AG09309 (cell line): ENCODE measurements at places on chromosomes 3 and 15.
A peak's percentile ranks its signal among the peaks of the same experiment; 100 is the strongest.

DNA sequence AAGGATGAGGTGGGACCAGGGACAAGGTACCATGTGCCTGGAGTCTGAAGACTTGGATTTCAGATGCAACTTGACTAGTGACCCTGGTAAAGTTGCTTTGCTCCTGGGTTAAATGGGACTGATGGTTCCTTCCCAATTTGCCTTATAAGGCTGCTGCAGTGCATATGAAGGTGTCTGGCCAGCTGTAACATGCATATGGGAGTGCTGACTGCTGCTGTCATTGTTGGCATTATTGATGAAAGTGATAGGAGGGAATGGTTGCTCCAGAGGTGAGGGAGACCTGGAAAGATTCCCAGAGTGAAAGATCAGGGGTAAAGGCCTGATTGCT lies 20.5 kb downstream of the CYP8B1 start:
- no peak for DNase-seq

- DNase-seq = no peak
These were observed 8.9 kb upstream of the EOMES start for GRCh38 chr3:27730774-27731659.

DNA sequence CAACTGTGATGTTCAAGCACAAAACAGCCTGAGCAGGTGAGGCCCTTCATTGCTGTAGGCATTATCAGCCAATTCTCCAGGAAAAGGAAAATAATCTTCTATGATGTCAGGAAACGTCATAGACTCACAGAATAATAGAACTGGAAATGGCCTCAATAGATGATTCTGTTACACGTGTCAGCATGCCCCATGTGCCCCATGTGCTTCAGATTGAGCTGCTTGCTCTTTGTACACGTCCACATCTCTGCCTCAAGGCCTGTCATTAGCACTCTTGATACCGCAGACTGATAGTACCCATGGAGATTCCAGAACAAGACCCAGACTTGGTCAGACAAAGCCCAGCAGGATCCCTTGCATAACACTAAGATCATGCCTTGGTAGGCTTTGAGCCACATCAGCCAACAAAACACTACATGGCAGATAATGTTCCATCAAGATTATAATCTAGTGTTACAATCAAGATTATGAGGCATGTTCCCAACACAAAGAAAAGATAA lies 95.9 kb downstream of the MEIS2 start:
- no peak for DNase-seq

GRCh38 chr3:133083395-133083794 lies 45.2 kb downstream of the TMEM108 start:
- DNase-seq = no peak

DNA sequence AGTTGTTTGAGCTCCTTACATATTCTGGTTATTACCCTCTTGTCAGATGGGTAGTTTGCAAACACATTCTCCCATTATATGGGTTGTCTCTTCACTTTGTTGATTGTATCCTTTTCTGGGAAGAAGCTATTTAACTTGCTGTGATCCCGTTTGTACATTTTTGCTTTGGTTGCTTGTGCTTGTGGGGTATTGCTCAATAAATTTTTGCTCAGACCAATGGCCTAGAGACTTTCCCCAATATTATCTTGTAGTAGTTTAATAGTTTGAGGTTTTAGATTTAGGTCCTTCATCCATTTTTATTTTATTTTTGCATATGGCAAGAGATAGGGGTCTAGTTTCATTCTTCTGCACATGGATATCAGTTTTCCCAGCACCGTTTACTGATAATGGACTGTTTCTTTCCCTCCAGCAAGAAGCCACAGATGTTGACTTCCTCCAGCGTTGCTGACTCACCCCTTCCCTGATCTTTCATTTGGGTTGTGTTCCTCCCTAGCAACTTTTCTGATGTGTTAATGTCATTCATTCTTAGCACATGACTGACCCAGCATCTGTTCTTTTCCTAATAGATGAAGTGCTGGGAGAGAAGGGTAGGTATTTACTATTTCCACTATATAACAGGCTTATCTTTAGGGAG lies 166.7 kb upstream of the SGO1 start:
- DNase-seq = no peak

GRCh38 chr15:59694779-59695178 lies 5.7 kb upstream of the BNIP2 start:
- no peak for DNase-seq

- DNase-seq = no peak
These were observed 52.8 kb downstream of the ADAM10 start for GRCh38 chr15:58696738-58697137.

GRCh38 chr3:42526616-42527367 lies 24.3 kb downstream of the VIPR1 start:
- no peak for DNase-seq

GRCh38 chr3:4711680-4711992 lies 218.5 kb downstream of the ITPR1 start:
- DNase-seq = no peak

GRCh38 chr3:9068051-9068450 lies 104.8 kb upstream of the RAD18 start:
- DNase-seq = no peak

GRCh38 chr3:30443756-30444673 lies 162.4 kb upstream of the TGFBR2 start:
- DNase-seq = no peak

- no peak for DNase-seq
These were observed 148.2 kb downstream of the CHSY1 start for GRCh38 chr15:101103598-101103997.

GRCh38 chr15:82549199-82549665 lies 9.0 kb upstream of the RPS17 start:
- DNase-seq = no peak

DNA sequence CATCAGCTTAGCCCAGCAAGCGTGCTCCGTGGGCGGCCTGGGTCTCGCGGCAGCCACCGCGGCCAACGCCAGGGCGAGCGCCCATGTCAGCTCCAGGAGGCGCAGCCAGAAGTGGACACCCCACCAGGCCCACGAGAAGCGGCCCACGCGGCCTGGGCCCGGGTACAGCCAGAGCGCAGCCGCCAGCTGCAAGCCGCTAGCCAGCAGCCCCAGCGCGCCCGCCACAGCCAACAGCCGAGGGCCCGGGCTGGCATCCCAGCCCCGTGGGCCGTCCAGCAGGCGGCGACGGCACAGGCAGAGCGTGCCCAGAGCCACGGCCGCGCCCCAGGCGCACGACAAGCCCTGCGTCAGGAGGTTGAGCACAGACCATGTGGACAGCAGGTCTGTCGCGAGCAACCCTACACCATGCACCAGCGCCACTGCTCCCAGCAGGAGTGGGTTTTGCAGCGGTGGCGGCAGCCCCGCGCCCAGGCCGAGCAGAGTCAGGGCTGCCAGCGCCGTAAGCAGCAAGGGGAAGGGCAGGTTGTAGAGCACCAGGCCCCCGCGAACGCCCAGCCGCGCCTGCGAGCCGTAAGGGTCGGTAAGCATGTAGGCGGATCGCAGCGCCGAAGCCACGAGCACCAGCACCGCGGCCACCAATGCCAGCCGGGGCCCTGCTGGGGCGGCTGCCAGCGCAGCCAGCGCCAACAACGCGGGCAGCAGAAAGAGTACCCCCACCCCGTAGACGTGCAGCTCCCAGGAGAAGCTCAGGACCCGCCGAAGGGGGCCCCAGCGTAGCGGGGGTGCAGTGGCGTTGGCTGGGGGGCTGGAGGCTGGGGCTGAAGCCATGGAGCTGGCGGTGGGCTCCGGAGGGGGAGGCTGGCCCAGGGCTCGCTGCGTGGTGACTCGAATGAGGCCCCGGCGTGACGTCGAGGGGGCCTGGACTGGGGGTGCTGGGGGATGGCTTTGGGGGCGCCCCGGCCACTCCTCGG lies 4.9 kb downstream of the PRRT3 start:
- peak; percentile 35 for DNase-seq

GRCh38 chr15:58497046-58497785 lies 65.4 kb downstream of the LIPC start:
- no peak for DNase-seq

DNA sequence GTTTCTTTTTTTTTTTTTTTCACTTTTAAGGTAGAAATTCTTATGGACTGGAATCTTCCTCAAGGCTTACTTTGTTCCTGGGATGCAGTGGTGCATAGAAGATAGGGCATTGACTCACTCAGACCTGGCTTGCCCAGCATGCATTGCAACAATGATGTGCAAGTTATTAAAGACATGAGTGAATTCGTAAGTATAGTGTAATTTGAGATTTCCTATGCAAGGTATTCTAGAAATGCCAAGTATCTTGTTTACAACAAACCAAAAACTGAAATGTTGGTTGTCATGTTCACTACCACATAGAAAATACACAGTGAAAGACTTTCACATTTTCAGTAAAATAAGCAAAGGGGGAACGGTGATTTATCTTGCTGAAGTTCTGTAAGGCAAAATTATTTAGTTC lies 56.5 kb upstream of the FNDC3B start:
- DNase-seq = no peak

DNA sequence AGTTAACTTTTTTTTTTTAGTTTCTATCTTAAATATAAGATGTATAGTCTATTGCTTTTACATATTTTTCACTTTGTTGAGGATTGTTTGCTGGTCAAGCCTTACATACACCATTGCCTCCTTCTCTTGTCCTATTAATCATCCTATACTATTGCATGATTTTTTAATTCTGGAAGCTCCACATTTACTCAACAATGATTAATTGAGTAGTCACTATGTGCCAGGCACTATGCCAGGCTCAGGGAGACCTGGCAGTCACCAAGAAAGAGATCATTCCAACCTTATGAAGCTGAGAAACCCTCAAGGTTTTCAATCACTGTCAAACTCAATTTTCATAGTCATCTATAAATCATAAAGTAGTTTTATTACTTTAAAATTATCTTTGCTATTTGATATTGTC lies 626.2 kb downstream of the IGSF11 start:
- no peak for DNase-seq

GRCh38 chr3:149374391-149374790 lies 3.1 kb downstream of the TM4SF1 start:
- DNase-seq = no peak

- DNase-seq = no peak
These were observed 11.7 kb upstream of the CD47 start for GRCh38 chr3:108102420-108103039.

DNA sequence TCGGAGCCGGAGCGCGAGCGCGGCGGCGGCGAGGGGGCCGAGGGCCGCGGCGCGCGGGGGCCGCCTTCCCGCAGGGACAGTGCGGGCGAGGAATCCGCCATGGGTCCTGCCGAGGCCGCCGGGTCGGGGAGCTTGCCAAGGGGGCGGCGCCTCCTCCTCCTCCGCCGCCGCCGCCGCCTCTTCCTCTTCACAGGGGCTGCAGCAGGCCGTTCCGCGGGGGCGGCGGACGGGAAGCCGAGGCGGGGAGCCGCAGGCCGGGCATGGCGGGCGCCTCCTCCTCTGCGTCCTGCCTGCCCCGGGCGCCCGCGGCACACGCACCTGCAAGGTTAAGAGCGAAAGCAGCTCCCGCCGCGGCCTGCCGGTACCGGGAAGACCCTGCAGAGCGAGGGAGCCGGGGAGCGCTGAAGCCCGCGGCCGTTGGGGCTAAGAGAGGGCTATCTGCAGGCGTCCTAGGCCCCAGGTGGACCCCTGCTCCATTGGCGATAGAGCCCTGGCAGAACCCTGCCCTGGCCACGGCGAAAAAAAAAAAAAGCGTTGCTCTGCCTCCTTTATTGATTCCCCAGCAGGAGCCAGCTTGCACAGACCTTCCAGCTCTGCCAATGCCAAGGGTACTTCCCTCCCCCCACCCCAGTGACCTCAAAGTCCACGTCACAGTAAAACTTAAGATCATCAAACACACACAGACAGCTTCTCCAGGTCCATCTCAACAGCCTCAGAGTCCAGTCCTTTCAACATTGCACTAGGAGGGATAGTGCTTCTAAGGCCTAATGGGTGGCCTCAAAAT lies at the start of gene LYSMD2:
LYSMD2 (minus strand) TSS at position 134 of the 784 bp plus-strand sequence; CDS start at position 101, 33 bp downstream.
- DNase-seq = no peak

DNA sequence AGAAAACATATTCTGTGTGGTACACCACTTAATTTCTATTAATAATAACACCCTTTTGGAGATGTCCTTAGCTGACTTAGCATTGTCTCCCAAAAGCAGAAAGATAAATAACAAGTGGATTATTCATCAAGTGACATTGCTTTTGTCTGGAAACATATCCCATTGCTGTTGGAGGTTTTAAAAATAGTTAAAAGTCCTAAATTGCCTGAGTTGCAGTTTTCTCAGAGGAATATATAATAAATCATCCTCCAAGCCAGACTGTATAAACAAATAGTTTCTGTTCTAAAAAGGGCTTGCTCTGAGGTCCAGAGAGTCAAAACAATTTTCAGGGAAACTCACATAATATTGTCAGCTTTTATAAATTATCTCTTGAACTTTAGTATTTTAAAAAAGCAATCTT lies 60.4 kb upstream of the CD96 start:
- no peak for DNase-seq

GRCh38 chr3:44680921-44681455 lies 31.5 kb upstream of the ZNF502 start:
- DNase-seq = no peak

GRCh38 chr3:8110966-8111798 lies 390.4 kb upstream of the LMCD1 start:
- peak; percentile 5 for DNase-seq

DNA sequence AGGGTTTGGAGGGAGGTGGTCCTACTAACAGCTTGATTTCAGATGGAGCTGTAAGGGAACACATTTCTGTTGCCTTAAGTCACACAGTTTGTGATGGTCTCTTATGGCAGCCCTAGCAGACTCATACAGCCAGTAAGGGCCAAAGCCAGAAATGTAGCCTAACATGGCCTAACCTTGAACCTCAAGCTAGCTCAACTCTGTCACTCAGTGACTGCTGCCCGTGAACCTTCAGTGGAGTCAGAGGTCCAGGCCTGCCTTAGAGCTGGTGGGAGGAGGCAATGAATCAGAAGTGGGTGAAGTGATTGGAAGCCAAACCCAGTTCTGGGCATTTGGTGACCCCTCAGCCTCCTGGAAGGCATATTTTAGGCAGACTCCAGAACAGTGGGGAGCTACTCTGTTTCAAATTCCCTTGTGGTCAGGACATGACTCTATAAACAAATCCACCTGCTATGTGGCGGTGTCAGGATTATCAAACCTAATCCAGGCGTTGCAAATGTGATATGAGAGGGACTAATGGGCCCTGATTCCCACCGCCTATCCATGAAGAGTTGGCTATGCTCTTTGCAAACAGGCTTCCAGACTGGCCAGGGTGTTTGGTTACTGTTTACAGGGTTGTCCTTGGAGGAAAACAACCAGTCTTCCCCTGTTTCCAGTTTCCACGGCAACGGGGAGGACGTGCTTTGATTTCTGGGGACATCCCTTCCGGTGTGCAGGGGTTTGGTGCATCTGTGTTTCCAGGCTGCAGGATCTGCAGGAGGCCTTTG lies 105.9 kb upstream of the AGBL1 start:
- DNase-seq = no peak

GRCh38 chr3:106208967-106209366 lies 340.2 kb upstream of the CBLB start:
- no peak for DNase-seq

- DNase-seq = no peak
These were observed 150.7 kb downstream of the FNDC3B start for GRCh38 chr3:172189987-172190603.

GRCh38 chr3:118187221-118187620 lies 847.4 kb downstream of the IGSF11 start:
- no peak for DNase-seq

DNA sequence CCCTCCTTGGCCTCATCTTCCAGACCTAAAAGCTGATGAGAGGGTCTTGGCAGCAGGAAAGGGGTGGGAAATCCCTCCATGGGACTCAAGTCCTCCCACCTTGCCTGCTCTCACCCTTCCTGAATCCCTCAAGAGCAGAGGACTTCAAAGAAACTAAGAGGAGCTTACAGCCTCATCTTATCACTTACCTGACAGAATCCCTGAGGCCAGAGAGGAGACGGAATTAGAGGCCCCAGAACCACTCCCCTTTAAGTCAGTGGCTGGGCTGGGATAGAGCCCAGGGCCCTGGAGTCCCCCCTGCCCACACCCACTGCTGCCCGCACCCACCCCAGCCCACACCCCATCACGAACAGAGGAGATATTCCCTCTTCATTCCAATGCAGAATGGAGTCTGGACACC lies 15.2 kb downstream of the LOXL1 start:
- no peak for DNase-seq
